Hepatic stellate cell (primary cell): ENCODE measurements at places on chromosomes 1 and 21.

DNA sequence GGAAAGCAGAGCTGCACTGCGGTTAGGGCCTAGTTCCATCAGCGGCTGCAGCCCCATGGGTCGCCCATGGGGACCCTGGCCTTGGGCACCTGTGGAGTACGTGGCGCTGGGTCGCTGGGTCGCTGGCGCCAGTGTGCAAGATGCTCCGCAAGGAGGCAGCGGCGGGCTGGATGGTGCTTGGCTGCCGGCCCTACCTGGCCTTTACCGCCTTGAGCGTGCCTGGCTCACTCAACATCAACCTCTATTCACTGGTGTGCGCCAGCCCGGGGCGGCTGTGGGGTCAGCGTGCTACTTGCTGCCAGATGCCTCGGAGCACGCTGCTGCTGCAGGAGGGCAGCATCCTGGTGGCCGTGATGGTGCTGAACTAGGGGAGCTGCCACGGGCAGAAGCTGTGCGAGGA is 85.1 kb upstream of the RHOU start:
- no peak for DNase-seq

GRCh38 chr1:166738873-166739272 is 100.4 kb upstream of the POGK start:
- no peak for DNase-seq

DNA sequence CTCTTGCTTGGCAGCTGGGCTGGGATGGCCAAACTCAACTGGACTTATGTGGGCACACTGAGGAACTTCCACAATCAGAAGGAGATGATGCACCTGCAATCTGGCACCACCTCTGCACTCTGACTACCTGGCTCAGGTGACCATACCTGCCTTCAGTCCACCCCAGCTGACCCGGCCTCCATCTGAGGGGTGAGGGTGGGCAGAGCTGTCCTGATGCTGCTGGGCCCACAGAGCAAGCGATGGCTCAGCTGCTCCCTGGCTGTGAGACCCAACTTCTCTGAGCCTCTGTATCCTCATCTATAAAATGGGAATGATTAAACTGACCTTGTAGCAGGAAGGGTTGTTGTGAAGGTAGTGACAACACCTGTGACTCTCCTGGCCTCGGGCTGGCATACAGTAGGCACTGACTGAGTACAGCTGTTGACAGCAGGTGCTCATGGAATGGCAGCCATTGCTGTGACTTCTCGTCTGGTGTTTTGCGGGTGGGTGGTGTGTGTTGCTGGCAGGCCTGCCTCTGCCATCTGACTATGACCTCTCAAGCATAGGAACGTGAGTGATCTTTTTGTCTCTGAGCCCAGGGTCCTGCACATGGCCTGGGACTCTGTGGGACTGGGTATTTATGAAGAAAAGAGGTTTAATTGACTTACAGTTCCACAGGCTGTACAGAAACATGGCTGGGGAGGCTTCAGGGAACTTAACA is 438.5 kb downstream of the PTPRU start:
- no peak for DNase-seq

DNA sequence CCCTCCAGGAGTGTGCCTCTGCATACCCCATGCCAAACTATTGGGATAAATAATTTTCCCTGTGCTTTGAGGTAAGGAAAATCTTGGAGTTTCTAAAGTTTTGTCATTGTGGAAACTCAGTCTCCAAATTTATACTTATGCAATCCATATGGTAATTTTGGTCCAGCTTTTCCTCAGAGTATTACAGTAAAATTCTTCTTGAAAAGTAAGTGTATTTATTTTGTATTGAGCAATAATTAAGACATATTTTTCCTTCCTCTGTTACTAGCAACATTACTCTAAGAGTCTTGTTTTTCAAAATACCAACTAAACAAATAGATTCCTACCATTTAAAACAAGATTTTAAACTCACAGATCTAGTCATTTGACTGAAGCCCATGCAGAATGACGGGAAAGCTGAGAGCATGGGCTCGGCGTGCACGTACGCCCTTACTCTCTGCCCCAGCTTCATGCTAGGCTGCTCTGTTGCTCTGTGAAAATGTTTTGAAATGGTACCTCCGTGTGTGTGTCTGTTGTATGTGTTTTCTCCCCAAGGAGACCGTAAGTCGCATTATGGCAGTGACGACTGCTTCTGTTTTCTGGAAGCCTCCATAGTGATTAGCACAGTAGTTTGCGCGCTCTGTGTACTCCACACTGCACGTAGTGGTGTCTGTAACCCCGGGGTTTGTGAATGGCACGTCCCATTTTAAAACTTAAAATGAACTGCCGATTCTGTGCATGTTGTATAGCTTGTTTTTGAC is 165.3 kb downstream of the SDCCAG8 start:
- no peak for DNase-seq

DNA sequence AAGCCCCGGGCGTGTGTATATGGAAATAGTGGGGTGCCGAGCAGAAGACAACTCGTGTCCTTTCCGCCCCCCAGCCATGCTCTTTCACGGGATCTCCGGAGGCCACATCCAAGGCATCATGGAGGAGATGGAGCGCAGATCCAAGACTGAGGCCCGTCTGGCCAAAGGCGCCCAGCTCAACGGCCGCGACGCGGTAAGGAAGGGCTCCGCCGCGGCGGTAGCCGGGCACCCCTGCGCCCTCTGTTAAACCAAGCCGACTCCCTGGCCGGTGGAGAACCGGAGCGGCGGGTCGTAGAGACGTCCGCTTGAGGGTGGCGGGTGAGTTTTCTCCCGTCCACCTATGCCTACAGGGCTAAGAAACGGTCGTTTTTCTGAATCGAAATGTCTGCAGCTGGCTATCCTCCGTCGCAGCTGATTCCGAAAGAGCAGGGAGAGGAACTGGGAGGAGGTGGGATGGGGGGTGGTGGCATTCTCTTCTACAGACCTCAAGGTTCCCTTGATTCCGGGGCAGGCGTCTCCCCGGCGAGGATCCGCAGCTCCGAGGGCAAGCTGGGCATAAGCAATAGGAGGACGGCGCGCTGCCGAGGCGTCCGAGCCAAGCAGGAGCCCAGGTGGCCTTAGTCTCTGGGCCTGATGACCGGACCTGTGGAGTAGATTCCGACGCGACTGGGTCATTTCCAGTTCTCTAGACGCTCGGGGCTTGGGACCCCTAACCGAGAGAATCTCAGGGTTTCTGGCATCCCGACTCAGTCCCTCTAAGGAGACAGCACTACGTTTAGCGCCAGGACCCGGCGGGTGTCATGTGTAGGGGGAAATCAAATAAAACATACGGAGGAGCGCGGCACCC is 856 bp downstream of the LHX9 start:
- no peak for DNase-seq

- no peak for DNase-seq
Observed at GRCh38 chr1:22537441-22538139, 25.7 kb upstream of the EPHA8 start.
